Stimulated activated CD8-positive, alpha-beta memory T cell treated with anti-CD3 and anti-CD28 coated beads, Interleukin-4, amount 100 ng/mL, for 1 hour (primary cell): ENCODE measurements at places on chromosomes 6 and 20.

- DNase-seq = no peak
Observed at GRCh38 chr6:129646642-129647041, 63.3 kb downstream of the ARHGAP18 start.

GRCh38 chr6:52546192-52546591, 30.7 kb downstream of the TRAM2 start:
- DNase-seq = no peak

DNA sequence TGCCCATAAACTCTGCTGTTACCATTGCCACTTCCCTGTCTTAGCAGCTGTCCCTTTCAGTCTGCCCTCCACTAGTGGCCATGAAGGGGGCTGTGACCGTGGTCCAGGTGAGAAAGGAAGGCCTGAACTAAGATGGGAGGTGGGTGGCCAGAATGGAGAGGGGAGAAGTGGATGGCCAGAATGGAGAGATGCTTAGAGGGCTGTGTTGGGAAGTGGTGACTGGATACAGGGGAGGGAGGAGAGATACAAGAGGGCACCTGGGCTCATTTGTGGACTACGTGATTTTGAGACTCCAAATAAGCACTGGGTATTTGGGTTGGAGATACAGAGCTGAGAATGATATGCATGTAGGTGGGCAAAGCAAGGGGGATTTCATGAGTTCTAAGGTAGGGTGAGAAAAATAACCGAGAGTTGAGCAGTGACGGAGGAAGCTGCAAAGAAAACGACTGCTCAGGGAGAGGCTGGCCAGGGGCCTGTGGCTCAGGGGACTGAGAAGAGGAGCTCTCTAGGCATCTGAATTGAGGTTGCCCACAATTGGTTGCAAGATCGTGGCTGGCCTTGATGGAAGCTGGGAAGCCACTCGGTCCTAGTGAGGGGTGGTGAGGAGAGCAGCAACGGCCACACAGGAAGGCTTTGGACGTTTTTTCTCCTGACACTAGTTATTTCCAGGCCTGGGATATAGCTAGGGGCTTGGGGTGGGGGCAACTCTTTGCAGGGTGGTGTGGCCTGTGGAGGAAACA, 36.9 kb downstream of the PANK2 start:
- no peak for DNase-seq

DNA sequence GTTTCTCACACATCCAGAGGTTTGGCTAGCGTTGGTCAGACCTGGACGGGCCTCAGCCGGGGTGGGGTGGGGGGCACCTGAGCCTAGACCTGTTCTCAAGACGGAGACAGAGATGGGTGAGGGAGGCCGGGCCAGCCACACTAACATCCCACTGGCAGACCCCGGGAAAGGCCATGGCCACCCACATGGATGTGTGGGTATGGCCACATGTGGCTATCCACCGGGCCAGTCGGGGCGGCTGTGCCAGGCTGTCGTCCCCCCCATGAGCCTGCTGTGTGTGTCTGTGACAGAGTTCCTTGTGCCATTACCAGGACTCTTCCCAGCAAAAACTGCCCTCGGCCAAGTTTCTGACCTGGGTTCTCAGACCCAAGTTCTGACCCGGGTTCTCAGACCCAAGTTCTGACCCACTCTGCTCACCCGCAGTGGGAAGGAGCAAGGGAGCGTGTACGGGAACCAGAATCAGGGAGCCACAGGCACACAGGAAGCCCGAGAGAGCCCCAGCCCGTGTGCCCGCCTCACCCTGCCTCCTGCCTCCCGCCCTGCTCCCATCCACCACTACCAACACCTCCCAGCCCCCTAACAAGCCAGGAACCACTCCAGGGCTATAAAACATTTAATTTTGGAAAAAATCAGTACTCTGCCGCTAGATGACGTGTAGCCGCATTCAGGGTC, 255.5 kb downstream of the TAF4 start:
- DNase-seq = no peak

DNA sequence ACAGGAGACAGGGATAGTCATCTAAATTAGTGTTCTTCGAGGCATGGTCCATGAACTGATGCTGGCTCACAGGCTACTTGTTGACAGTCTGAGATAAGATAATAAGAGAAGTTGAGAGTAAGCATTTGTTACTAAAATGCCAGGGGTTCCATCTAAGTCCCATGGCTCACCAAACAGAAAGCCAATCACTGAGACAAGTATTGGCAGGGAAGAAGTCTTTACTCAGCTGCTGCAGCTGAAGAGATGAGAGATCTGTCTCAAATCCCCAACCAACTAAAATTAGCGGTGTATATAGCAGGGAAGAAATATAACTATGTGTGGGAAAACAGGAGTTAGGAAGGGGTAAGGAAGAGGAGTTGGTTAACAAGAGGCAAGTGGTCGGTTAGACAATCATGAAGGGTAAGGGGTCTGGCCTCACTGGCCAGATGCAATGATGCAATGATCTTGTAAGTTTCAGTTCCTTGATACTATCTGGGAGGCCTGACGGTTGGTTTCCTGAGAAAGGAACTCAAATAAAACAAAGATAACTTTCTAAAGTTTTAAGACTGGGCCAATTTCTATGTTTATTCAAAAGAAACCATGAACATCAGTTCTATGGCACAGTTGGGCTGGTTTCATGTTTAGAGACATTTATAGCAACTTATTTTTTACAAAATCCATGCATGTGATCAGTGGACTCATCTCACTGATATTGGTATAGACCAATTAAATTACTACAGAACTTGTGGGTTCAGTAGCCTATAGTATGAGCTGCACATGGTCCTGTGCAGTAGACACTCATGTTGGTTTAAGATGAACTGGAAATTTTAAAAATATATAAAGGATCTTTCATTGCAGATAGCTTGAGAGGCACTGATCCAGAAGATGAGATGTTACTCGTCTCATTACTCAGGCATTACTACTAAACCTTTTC, 9.9 kb upstream of the HEBP2 start:
- no peak for DNase-seq

GRCh38 chr20:20747298-20747697, 34.9 kb upstream of the RALGAPA2 start:
- no peak for DNase-seq

DNA sequence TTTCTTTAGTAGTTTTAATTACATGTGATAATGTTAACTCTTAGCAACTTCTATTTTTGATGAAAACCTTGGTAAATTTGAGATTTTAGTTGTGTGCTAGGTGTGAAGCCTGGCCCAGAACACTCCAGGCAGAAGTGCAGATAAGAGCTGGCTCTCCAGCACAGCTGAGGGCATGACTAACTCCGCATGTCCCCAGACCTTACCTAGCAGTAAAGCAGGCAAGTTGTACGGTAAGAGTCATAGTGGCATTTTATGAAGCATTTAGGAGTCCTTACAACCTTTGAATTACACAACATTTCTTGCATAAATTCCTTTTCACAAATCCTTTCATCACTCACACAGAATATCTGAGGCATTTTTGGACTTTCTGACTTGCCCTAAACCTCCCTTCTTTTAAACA, 67.2 kb downstream of the OPRM1 start:
- no peak for DNase-seq

DNA sequence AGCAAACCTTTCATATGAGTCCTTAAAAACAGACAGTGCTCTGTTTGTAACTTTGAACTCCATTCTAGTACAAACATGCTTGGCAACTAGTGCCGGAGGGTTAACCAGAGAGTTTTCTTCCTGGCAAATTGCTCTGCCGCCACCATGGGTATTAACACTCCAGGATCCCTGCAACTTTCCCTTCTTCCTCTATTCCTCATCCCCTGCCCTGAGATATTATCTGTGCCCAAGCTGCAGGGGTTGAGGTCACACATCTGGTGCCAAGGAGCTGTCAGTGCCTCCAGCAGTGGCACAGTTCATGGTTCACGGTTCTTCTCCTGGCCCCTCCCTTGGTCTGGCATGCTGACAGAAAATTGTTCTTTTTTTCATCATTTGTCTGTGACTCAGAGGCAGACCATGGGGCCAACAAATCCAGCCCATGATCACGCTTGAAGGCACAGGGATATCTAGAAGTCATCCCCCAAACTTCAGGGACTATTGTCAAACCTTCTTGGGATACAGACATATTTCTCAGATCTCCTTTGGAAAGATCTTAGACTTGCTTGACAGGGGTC, 77.5 kb downstream of the ATXN1 start:
- DNase-seq = no peak

GRCh38 chr6:134172020-134172705, 119.7 kb upstream of the SLC2A12 start:
- no peak for DNase-seq

DNA sequence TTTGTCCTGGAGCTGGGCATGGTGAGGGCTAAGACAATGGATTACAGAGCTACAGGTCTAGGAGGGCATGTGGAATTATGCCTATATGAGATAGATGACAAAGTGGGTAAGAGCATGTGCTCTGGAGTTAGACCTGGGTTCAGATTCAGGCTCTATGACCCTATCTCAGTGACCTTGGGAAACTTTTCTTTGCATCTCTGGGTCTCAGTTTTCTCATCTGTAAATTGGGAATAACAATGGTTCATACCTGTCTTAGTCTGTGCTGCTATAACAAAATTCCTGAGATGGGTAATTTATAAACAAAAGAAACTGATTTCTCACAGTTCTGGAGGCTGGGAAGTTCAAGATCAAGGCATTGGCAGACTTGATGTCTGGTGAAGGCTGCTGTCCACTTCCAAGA, 30.3 kb downstream of the PPARD start:
- DNase-seq = no peak

DNA sequence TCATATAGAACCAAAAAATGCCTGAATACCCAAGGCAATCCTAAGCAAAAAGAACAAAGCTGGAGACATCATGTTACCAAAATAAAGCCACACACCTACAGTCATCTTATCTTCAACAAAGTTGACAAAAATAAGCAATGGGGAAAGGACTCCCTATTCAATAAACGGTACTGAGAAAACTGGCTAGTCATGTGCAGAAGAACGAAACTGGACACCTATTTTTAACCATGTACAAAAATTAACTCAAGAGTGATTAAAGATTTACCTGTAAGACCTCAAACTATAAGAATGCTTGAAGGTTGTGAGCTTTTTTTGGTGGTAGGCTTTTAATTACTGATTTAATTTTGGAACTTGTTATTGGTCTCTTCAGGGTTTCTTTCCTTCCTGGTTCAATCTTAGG, 236.0 kb upstream of the DEFB112 start:
- DNase-seq = no peak

GRCh38 chr6:134295953-134296553, 21.9 kb downstream of the SGK1 start:
- DNase-seq = no peak

DNA sequence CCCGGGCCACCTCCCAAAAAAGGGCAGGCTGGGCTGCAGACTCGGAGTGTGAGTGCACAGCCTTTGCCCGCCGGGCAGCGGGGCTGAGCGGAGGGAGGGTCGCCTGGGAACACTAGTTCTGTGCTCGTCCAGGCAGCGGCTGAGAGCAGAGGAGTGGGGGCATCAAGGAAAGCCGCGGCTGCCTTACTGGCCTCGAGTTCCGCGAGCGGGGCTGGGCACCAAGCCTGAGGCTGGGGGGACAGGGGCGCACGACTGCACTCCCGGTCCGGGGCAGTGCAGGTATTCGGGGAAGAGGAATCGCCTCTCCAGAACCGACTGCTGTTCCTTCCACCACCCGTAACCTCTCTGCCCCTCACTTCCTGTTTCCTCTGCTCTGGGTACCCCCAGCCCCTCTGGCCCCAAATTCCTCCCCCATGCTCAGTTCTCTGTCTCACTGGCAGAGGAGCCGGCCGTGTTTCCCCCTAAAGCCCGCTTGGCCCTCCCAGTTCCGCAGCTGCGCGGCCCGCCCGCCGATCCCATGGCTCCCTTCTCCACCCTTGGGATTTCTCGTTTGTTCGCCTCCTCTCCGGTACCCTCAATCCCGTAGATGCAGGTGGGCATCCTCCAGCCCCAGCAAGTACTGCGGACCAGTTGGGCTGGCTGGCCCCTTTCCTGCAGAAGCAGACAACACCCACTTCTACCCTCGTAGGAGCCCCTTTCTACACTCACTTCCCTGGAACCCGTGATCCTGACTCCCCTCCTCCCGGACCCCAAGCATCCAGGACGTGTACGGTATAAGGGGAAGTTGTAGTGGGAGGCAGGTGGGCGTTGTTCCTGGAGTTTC, 5.1 kb downstream of the RING1 start:
- DNase-seq = no peak

- DNase-seq = no peak
Observed at GRCh38 chr6:167781868-167782267, 44.8 kb upstream of the AFDN start.

DNA sequence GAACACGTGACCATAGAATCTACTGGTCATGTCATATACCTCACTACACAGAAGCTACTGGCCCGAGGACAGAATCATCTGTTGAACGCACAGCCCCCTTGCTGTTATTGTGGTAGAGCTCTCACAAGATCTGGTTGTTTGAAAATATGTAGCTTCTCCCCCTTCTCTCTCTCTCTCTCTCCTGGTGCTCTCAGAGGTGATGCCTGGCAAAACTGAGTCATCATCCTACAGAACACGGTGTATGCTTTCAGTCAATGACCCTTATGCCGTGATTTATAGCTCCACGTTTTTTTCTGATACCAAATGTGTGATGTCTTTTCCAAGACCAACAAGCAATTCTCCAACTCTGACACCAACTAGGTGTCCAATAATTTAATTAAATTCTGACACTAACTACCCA, 13.0 kb upstream of the RBM24 start:
- no peak for DNase-seq

DNA sequence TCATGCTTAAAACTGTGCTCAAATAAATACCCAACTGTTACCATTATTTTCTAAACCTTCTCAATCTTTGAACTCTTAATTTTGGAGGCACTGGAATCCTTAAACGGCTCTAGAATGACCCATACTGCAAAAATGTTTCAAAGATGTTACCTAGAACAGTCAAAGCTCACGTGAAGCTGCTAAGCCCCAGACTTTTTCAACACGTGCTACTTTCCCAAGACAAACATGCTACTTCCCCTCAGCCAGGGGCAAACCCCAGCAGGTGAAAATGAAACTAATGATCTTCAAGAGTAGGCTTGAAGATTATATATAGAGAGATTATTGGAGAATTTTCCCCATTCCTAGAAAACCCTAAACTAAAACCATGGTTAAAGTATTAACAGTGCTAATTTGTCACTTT, 28.1 kb downstream of the HUS1B start:
- no peak for DNase-seq

DNA sequence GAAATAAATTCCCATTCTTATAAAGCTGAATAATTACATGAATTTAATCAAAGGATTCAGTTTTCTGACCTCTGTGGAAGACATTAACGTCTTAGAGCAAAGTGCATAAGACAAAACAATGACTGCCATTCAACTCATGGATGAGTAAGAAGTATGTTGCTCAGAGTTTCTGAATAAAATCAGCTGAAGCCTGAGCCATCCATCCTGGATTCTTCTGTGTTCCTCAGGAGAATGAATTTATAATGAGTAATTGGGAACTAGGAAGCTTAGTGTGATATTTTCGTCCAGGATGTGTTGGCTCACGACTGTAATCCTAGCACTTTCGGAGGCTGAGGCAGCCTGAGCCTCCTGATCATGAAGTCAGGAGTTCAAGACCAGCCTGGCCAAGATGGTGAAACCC, 62.8 kb downstream of the PERP start:
- DNase-seq = no peak
